ENCODE measurements at places on chromosomes 11 and 22.

DNA sequence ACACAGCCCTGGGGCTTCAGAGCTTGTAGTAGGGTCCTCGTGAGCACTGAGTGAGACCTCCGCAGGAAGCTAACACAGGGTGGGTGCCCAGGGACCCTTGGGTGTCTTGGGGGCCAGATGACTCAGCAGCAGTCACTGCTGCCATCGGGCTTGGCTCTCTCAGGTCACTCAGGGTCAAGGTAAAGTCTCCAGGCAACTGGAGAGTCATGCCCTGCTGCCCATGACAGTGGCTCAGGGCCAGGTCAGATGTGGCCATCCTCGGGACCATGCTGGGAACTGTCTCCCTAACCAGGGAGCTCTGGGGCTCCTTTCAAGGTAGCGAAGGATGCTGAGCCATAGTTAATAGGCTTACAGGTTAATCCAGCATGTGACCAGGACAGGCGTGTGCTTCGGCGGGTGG is 44.4 kb upstream of the SLC22A12 start:
- DNase-seq, result no peak

- no peak for DNase-seq
Observed at GRCh38 chr22:48147831-48148230, 1385.4 kb downstream of the TBC1D22A start.

- DNase-seq, result no peak
Observed at GRCh38 chr22:40050258-40050657, 55.5 kb downstream of the FAM83F start.

- no peak for DNase-seq
Observed at GRCh38 chr22:29882716-29883044, 294 bp upstream of the MTMR3 start.

DNA sequence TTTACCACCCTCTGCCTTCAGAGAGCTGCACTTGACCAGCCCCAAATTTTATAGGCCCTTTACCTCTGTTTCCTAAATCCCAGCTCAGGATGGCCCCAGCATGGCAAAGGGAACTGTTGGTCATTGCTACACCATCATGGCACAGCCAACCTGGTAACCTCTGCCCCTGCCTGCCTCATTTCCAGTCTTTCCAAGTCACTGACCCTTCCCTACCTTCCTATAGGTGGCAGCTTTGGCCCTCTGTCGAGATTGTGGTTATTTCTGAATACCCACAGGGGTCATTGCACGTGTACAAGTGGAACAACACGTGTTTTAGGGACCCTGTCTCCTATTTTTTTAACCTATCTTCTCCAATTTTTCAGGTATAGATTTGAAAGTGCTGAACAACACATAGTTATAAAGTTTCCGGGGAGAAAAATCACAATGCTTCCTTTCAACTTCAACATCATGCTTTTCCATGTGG is 2.8 kb downstream of the GALNT18 start:
- DNase-seq, result no peak

DNA sequence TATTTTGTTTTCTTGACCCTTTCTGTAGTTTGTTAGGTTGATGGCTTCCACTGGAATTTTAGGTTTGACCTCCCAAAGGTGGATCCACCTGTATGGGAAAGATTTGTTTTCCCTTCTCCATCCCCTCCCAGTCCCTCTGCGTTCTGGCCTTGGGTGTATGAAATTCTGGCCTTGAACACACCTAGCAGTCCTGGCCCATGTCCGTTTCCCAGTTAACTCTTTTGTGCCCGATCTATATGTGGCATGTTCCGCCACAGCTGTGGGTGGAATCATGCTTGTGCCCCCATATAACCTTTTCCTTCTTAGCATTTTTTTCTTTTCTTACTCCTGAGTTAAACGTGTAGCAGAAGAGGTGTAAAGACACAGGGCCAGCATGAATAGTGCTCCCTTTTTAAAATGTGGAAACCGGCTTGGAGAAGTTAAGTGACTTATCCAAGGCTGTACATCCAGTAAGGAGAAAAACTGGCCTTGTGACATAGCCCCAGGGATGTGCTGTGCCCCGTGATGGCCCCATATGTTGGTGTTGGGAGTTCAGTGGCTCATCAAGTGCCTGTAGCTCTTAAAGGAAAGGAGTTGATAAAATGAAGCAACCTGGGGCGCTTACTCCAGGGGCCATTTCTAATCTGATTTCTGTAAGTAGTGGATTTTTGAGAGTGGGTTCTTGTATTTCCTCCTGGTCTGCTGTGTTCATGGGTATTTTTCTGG is 39.3 kb downstream of the ZNRF3 start:
- no peak for DNase-seq

GRCh38 chr11:31645747-31646146 is 136.2 kb downstream of the ELP4 start:
- DNase-seq, result no peak

GRCh38 chr11:115806056-115806455 is 301.8 kb upstream of the CADM1 start:
- DNase-seq, result no peak

DNA sequence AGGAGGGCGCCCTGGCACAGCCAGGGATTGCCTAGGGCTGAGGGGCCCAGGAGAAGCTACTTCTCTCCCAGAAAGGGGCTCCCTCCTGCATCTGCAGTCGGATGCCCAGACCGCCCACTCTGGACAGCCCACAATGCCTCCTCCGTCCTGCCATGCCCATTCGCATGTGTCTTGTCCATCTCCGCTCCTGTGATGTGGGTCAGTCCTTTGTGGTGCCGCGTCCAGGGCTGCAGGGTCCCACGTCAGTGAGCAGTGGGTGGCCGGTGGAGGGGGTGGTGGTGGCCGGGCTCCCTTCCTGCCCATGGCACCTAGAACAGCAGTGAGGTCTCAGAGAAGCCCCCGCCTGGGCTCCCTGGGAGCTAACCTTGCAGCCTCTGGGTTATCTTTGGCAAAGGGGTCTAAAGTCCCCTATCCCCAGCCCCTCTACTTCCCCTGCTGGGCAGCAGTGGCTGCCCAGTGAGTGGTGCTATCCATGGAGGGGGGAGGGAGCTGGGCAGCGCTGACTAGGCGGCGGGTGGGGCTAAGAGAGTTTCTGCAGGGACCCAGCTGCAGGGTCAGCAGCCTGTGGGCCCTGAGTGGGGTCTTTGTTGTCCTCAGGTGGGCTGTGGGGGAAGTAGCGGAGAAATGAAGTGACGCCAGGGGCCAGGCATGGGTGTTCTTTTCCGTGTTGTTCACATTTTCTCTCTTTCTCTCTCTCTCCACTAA is 41.1 kb downstream of the KCNC1 start:
- DNase-seq, result no peak

DNA sequence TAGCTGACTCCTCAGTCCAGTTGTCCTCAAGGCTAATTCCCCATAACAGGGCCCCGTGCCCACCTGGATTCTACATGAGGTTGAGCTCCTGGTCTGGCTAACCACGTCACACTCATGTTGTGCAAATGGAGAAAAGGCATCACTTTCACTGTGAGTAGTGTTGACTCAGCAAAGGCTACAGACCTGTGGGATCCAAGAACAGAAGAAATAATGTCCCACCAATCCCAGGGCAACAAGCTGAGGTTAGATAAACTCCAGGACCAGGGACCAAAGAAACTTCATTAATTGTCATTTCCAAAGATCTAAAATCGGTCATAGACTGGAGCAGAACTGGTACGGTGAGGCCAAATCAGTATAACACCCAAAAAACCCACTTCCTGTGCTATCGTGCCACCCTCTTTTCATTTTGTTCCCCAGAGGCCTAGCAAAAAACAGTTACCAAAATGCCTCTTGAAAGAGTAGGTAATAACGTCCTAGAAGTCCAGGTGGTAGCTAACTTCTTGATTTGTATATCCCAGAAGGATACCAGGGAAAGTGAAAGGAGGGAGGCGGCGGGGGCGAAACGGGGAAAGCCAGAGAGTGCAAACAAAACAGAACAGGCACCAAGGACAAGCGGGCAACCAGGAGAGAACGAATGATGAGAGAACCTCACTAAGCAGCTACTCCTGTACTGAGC is 1.4 kb downstream of the PCSK7 start:
- DNase-seq, result no peak

DNA sequence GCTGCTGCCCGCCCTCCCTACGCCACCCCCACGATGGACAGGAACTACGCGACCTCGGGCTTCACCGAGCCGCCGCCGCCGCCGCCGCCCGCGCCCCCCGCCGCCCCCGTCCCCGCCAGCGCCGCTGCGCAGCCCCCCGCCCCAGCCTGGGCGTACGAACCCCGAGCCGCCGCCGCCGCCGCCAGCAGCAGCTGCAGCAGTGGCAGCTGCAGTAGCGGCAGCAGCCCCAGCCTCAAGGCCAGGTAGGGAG is 407 bp downstream of the QSER1 start:
- peak; percentile 10 for DNase-seq

GRCh38 chr11:794013-794765 is 3.9 kb downstream of the SLC25A22 start:
- DNase-seq, result no peak

DNA sequence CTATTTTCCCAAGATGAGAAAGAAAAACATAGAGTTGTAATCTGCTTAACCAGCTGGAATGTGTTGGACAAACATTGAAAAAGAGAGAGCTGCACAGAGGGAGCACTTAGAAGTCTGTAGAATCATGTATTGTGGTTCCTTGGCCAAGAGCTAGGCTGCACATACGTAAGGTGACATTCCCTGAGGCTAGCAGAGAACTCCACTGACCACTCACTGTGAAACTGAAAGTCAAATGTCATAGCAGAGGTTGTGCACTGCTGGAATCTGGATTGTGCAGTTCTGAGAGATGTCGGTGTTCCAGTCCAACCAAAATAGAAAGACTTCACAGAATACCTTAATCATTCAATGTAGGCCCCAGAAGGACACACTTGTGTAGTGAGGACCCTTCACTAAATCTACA is 772.8 kb upstream of the RAG2 start:
- DNase-seq, result no peak

DNA sequence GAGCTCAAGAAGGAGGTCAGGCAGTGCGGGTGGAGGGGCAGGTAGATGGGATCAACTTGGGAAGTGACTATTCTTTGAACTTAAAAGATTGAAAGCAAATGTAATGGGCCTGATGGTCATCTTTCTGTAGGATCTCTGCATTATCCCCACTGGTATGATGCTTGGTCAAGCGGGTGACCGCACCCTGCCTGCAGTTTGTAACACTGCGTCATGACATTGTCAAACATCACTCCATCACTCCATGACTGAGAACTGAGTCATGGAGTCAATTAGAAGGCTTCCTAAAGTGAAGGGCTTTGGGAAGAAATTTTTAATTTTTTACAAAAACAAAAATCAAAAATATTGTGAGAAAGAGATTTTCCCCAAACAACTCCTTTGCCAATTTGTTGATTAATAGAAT is 62.4 kb upstream of the BMAL1 start:
- no peak for DNase-seq

- no peak for DNase-seq
Observed at GRCh38 chr11:60978546-60979380, 7.3 kb downstream of the CD6 start.

- no peak for DNase-seq
Observed at GRCh38 chr11:22584976-22585375, 40.6 kb downstream of the FANCF start.

GRCh38 chr22:22840780-22841179 is 46.8 kb upstream of the IGLL5 start:
- DNase-seq, result no peak

DNA sequence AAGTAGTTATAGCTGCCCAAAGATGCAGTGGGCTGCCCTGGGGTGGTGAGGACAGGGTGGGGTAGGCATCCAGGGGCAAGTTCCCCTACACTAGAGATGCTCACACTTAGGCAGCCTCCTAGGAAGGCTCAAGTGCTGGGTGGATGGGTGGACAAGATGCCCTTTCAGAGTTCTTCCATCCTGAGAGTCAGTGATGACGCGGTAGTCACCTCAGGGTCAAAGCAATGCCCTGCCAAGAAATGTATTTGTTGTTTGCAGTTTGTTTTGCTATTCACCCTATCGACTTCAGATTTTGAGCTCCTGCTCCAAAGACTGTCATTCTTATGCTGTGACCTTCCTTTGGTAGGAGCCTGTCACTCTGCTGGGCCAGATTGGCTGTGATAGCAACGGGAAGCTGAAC is 18.9 kb downstream of the POLA2 start:
- no peak for DNase-seq

GRCh38 chr22:35661464-35661863 is 13.2 kb downstream of the APOL6 start:
- no peak for DNase-seq

- DNase-seq, result no peak
Observed at GRCh38 chr11:110141812-110142211, 48.6 kb downstream of the ZC3H12C start.

GRCh38 chr11:112318184-112318591 is 57.5 kb upstream of the PLET1 start:
- no peak for DNase-seq

DNA sequence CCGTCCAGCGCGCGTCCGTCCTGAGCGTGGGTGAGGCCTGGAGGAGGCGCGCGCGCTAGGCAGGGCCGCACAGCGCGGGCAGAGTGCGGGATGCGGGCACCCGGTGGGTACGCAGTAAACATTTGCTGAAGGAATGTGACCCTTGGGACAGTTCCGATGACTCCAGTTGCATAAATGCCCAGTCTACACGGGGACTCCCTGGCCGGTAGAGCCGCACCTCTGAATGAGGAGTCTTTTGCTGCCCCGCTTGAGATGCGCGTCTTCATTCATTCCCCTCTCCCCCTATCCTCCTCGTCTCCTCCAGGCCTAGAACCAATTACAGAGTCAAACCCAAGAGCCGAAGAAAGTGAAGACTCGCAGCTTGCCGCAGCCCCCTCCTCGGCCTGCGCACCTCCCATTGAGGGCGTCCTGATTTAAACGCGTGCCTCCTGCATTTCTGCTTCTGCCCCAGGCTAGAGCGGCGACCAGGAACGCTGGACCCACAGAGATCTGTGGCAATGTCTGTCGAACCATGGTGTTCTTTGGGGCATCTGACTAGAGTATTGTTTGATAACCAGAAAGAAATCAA is 729 bp upstream of the CHKB start:
- DNase-seq, result no peak

GRCh38 chr22:40224702-40225101 is 47.0 kb downstream of the TNRC6B start:
- no peak for DNase-seq

DNA sequence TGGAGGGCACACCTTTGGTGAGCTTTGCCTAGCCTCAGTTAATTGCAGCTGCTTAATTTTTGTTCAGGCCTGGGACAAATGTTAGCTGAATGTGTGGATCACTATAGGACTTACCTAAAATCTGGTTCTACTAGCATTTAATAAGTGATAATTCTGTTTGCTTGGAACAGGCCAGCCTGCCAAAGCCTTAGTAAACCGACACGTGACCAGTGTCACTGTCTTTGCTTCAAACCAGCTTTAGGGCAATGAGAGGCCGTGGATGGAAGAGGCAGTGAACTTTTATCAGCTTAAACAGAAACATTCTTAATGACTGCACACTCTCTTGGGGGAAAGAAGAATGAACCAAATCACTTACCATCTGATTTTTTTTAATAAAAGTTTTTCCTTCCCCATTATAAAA is 10.8 kb downstream of the PARVA start:
- DNase-seq, result no peak

DNA sequence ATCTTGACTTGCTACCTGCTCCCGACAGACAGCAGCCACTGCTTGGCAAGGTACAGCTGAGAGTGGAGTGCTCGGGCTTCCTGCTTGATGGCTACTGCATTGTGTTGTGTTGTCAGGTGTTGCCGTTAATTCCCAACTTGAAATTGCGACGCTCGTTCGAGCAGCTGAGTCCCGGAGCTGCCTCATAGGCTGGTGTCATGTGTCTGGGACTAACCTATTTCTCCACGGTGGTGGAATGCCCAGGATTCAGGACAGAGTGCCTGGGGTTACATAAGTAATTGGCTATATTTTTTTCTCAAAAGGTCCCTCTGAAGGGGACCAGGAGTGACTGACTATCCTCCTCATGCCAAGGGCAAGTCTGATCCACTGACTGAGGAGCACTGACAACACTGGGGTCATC is 18.5 kb downstream of the COMMD9 start:
- DNase-seq, result no peak

- no peak for DNase-seq
Observed at GRCh38 chr11:77121096-77121640, 6.9 kb upstream of the MYO7A start.

All from stimulated activated CD4-positive, alpha-beta T cell treated with anti-CD3 and anti-CD28 coated beads, Interleukin-1b, Interleukin-23, amount 100 ng/mL, for 1 hour (primary cell).